ENCODE measurements at places on chromosomes 7 and 10. TPM values are rescaled to one million over a fixed set of nuclear protein-coding genes. Genes with fewer than 3 reads are reported as not detected.

DNA sequence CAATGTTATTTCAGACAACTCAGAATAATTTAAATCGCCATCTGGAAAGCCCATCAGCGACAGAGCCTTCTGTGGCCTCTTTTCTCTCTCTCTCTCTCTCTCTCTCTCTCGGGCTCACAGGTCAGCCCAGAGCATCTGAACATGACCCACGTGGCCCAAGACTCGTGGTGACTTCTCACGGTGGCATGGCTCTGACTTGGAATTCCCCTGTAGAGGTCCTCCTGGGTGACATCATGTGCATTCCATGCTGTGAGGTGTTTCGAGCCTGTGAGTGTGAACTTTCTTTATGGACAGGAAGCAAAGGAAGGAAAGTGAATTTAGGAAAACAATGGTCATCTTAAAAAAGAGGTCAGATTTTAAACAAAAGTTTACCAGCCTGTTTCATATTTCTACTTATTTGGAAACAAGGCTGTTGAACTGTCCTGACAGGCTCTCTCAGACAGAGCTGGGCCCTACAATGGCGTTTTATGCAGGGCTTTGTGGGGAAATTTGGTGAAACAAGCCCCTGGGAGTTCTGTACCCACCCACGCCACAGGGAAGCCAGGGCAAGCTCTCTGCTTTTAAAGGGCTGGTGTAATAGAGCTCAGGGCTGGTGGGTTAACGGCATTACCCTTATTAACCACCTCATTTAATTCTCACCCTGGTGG lies 359.7 kb upstream of the ZNF32 start:
- no peak for DNase-seq

- no peak for DNase-seq
These were observed 13.9 kb downstream of the KLHDC10 start for GRCh38 chr7:130084037-130084875.

The MRLN gene
- total RNA-seq: 0.65 TPM

The ABCA13 gene
- total RNA-seq: 0.06 TPM

The CALN1 gene
- not detected for total RNA-seq

DNA sequence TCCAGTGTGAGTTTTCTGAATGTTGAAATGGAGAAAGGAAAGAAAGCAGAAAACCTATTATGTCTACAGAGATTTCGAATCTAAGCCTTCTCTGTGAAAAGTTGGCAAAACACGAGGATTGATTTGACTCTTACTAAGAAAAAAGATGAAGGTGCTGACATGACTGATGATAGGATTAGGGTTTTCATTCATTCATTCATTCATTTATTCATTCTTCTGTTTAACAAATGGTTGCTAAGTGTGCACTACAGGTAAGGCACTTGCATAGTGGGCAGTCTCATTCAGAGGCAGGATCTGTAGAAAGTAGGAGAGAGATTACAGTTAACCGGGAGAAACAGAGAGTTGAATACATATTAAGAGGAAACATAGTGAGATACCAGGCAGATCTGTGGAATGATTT lies 137.1 kb downstream of the ZNF365 start:
- no peak for DNase-seq

The DKK1 gene
- total RNA-seq: 0.96 TPM

The WIPF3 gene
- 2.1 TPM for total RNA-seq

GRCh38 chr10:76405922-76406321 lies 974.5 kb downstream of the LRMDA start:
- peak; percentile 46 for DNase-seq

DNA sequence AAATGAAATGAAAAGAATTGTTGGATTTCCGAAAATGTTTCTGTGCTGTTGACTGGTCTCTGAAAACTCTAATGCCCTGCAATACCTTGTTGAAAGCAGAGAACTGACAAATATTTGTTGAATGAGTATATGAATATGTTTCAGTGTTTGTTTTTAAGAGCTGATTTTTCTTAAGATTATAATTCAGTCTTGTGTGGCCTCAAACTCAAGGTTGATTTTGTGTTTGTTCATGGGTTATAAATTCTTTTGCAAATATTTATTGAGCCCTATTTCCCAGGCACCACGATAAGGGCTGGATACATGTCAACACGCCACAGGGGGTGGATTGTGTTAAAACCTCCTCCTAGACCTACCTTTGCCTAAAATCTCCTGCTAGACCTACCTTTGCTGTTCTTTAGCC lies 203.9 kb upstream of the PLPP4 start:
- DNase-seq: no peak

GRCh38 chr10:60182691-60183090 lies 207.0 kb downstream of the ANK3 start:
- no peak for DNase-seq

The CTNNA3 gene
- total RNA-seq: 8.9 TPM

DNA sequence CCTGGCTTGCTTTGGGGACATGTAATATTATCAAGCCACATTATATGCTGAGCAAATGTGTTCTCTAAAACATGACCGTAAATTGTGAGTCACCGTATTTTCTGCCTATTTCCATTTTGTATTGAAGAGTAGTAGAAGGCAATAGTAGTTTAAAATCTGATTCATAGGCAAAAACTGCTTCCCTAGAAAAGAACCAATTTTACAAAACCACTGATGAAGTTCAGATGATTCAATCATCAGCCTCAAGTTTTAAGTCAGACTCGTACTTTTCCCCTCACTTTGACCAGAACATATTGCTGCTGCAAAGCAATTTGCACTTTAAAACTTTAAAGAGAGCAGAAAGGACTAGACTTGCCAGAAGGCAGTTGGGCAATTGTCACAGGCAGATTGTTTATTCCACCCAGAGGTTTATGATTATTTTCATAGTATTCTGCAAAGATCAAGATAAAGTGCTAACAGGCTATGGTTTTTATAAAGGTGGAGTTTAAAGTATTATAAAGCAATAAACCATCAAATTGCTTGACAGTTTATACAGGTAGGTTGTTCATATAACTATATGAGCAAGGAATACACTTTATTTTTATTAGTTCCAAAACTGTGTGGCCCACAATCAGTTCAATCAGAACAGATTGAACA lies 168.2 kb downstream of the ETV1 start:
- no peak for DNase-seq

GRCh38 chr7:36058020-36058592 lies 94.9 kb upstream of the EEPD1 start:
- no peak for DNase-seq

GRCh38 chr7:101125989-101126650 lies 784 bp upstream of the SERPINE1 start:
- DNase-seq: peak; percentile 82

The GPR15LG gene
- total RNA-seq: not detected

GRCh38 chr10:119853574-119853973 lies 19.1 kb downstream of the MCMBP start:
- DNase-seq: no peak
